Hindlimb muscle (tissue), 1 donor: ENCODE measurements at places on chromosomes 4 and X.
A peak's percentile ranks its signal among the peaks of the same experiment; 100 is the strongest.

GRCh38 chr4:100224160-100224559 lies 33.9 kb upstream of the DDIT4L start:
- no peak for DNase-seq

DNA sequence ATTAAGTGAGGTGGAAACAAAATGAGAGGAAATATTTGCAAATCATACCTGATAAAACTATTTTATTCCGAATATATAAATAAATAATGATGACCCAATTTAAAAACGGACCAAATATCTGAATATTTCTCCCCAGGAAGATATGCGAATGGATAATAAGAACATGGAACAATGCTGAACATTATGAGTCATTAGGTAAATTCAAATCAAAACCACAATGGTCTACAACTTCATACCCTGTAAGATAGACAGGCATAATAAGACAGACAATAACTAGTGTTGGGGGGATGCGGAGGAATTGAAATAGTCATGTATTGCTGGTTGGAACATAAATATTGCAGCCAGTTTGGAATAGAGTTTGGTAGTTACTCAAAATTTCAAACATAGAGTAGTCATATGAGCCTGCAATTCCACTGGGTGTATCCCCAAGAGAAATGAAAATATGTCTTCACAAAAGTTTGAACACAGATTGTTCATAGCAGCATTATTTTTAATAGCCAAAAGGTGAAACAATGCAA lies 47.6 kb upstream of the DRP2 start:
- DNase-seq: no peak

DNA sequence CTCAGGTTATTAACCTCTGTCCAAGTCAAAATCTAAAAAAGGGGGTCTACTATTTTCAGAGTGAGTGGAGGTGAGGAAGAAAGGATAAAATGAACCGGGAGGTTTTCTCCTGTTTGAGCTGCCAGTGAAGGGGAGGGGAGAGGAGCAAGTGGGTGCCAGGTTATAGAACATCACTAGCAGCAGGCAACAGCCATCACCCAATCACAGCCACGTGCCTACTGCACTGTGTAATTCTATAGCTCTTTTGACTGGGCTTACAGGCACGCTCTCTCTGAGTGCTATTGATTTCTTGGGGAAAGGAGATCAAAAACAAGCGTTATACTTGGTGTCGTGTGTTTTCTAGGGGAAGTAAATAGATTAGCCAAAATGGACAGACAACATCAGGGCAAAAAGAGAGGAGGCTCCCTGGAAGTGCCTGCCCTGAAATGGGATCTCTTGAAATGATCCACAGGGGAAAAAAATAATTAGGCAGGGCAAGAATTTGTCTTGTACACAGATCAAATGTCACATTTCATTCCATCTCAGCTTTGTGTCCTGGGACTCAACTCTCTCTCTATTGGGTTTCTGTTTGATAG lies 300.5 kb upstream of the LCORL start:
- no peak for DNase-seq

- DNase-seq: no peak
Observed at GRCh38 chrX:7090641-7091040, 56.9 kb upstream of the STS start.

- no peak for DNase-seq
Observed at GRCh38 chr4:94635177-94635576, 122.6 kb upstream of the BMPR1B start.

DNA sequence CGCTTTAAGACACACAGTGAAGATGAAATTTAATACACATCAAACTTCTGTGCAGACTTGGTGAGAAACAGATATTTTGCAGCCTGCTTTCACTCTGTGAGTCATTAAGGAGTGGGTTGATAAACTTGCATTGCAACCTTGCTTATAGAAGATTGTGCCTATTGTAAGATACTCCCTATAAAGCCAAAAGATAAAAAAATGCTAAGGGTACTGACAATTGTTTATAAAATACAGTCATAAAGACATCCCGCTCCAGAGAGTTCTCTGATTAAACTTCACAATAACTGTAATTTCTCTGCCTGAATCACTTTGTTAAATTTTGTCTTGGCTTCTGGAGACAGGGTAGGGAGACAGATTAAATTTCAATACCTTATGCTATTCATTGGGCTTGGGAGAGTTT lies 49.1 kb downstream of the GALNT7 start:
- DNase-seq: no peak

DNA sequence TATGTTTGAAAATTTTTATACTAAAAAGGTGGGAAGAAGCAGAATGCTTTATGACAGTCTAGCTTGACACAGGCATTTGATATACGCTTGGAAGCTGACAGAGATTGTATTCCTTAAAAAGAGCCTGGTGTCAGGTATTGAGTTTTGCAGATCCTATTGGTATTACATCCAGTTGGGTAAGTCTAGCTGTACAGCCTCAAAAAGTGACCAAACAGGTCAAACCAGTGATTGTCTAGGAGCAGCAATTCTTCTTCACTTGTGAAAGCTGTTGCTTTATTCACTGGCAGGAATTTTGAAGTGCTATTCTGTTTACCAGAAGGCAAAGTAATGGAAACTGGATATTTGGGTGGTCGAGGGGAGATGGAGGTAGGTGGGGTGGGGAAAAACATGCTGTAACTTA lies 77.5 kb downstream of the UCHL1 start:
- DNase-seq: no peak

GRCh38 chr4:120749445-120750151 lies 172.9 kb downstream of the PRDM5 start:
- DNase-seq: no peak

GRCh38 chr4:139962130-139962684 lies 191.8 kb downstream of the MAML3 start:
- DNase-seq: no peak

GRCh38 chrX:136525738-136526606 lies 6.0 kb upstream of the VGLL1 start:
- DNase-seq: peak; percentile 89

- DNase-seq: no peak
Observed at GRCh38 chr4:151417164-151417571, 8.2 kb downstream of the FHIP1A start.

- DNase-seq: no peak
Observed at GRCh38 chr4:106140601-106141000, 175.4 kb downstream of the TBCK start.

DNA sequence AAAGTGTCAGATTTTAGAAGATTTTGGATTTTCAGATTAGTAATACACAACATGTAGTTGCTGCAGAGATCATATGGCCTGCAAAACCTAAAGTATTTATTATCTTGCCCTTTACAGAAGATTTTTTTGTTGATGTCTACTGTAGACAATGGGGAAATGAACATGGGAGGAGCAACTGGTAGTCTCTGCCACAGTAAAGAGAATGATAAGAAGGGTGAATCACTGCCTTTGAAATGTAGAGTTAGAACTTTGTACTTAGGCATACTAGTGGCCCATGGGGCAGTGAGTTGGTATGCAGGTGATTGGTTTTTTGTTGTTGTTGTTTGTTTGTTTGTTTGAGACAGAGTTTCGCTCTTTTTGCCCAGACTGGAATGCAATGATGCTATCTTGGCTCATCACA lies 50.1 kb downstream of the GAB1 start:
- no peak for DNase-seq

DNA sequence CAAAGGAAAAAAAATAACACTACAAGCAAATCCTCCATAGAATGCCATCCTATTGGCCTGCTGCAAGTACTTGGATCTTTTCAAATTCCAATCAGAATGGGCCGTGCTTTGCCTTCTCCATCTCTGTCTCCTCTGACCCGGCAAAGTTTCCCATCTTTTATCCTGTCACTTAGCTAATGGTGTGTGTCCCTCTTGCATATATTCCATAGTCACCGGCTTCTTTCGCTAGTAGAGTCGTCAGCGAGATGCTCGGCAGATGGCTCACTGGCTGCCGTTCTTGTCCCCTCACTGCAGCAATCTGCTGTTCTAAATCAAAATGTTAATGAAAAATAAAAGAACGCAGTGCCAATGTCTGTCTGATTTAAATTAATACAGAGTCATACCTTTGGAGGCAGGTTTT lies 22.1 kb downstream of the GRIA3 start:
- no peak for DNase-seq

DNA sequence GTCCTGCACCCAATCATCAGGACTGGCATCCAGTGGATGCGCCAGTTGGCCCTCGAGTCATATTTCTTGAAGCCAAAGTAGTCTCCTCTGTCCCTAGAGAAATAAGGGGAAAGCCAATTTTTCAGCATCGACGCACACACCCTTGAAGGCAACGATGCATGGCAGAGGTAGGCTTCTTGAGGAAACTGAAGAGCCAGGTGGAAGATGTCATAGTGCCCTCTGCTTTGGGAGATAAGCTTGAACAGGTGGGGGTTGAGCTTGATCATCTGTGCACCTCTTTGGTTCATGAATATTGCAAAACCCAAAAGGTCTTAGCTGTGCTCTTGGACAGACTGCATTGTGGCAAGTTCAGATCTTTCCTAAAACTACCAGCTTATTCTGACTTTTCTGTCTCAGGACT lies 34.6 kb upstream of the WDR1 start:
- no peak for DNase-seq

DNA sequence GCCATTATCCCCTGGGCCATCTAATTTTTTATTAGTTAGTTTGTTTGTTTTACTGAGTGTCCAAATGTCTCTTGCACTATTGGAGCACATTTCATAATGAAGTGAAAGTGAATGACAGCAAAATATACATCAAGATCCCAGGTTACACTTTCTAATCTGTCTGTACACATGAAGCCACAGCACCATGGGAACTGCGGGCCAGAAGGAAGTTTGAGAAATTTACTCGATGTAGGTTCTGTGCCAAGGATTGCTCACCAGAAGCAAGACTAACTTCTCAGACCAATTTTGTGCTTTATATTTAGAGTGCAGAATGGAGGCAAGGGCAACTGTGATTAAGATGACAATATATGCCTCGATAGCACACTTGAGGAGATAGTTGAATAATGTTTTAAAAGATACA lies 258.0 kb downstream of the COL25A1 start:
- no peak for DNase-seq

GRCh38 chr4:54548098-54548620 lies 109.6 kb upstream of the KIT start:
- DNase-seq: no peak

DNA sequence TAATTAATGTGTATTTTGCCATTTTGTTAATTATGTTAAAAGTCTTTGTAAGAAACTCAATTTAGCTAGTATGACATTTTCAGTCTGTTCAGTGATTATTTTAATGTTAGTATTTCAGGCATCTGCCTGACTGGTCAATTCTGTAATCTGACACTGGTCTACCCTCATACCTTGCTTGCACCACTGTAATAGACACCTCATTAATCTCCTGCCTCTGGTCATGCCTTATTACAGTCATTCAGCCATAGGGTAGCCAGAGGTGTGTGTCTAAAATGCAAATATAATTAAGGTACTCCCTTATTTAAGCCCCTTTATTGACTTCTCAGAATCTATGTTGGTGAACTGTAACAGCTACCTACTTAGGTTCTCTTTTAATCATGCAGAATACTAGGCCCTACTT lies 861.1 kb upstream of the IGFBP7 start:
- DNase-seq: no peak

DNA sequence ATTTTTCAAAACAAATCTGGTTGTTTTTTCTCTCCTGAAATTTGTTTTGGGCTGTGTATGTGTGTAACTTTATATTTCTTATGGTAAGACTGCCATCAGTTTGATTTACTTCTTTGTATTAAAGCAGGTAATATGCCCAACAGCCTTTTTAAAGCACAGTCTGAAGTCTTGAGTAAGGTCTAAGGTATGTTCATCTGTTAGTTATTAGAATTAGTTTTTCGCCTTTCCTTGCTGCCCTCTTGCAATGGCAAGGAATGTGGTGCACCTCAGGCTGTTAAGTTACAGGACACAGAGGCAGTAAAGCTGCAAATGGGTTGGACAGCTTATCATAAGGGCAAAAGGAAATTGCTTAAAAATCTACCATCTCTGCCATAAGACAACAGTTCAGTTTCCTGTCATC lies 71.8 kb downstream of the METTL14 start:
- no peak for DNase-seq

GRCh38 chrX:18574591-18574990 lies 97.3 kb downstream of the RS1 start:
- no peak for DNase-seq

GRCh38 chr4:136934601-136935000 lies 597.7 kb downstream of the PCDH18 start:
- no peak for DNase-seq

- no peak for DNase-seq
Observed at GRCh38 chr4:105607876-105608275, 55.5 kb downstream of the ARHGEF38 start.
